ENCODE measurements at places on chromosomes 4 and X.

- no peak for DNase-seq
Observed at GRCh38 chrX:78327370-78328086, at the start of gene CYSLTR1. Gene CYSLTR1, minus strand, starts transcription at chrX:78327611. Its CDS starts 53,865 bp downstream, at chrX:78273746.

GRCh38 chr4:113069212-113069892 is 19.9 kb downstream of the ANK2 start:
- no peak for DNase-seq

DNA sequence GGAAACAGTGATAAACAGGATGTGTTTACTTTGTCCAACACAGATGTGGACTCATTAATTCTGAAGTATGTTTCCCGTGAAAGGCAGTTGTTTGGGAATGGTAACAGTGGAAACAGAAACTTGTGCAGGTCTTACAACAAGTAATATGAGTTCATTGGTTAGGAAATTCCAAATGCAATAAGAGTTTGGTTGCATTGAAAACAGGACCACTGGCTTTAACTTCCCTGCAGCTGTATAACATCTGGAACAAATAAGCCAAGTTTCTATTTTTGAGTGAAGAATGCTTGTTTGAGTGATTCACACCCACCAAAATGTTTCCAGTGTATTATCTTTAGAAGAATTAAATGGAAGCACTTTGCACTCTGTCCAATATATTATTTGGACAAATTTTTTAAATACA is 82.4 kb upstream of the BMP3 start:
- no peak for DNase-seq

DNA sequence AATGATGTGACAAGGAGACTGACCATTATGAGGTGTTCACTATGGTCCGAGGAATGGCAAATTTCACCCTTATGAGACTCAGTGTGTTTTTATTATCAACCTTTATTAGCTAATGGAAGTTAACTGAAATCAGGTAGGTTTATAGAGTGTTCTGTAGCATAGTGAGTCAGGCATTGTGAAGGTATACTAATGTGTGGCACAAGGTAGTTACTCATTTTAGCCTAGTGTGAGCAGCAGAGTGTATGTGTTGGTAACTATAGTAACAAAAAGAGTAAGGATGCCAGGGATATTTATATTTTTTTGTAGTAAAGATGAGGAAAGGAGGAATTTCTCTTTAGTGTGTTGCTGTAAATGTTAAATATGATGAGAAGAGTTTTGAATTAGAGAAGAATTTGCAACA is 12.0 kb downstream of the PDLIM5 start:
- no peak for DNase-seq

GRCh38 chrX:9566150-9566621 is 101.3 kb downstream of the TBL1X start:
- peak; percentile 23 for DNase-seq

Measured in stimulated activated CD8-positive, alpha-beta memory T cell treated with anti-CD3 and anti-CD28 coated beads, Interleukin-4, amount 100 ng/mL, for 48 hours (primary cell).